ENCODE measurements at places on chromosomes 13 and 19. TPM values are rescaled to one million over a fixed set of nuclear protein-coding genes. Genes with fewer than 3 reads are reported as not detected.

Gene COX6B2
- total RNA-seq: 3.8 TPM

Gene CRX
- not detected for total RNA-seq

Gene C13orf42
- total RNA-seq: not detected

Gene ZNF805
- 17.3 TPM for total RNA-seq

Gene MAMSTR
- 2.2 TPM for total RNA-seq

Gene CCDC169
- total RNA-seq: 1.5 TPM

Gene NTF4
- total RNA-seq: 0.28 TPM

Gene PSPN
- total RNA-seq: 2.0 TPM

Gene CTXN1
- total RNA-seq: 25.9 TPM

Gene LILRB4
- total RNA-seq: 9.9 TPM

Gene TSKS
- 0.50 TPM for total RNA-seq

Gene BST2
- 89.6 TPM for total RNA-seq

Gene ZNF577
- total RNA-seq: 19.0 TPM

Gene ZNF221
- 6.2 TPM for total RNA-seq

Gene DLL3
- 0.13 TPM for total RNA-seq

Gene ZNF699
- total RNA-seq: 11.4 TPM
